ENCODE measurements at places on chromosomes 2 and 18.

DNA sequence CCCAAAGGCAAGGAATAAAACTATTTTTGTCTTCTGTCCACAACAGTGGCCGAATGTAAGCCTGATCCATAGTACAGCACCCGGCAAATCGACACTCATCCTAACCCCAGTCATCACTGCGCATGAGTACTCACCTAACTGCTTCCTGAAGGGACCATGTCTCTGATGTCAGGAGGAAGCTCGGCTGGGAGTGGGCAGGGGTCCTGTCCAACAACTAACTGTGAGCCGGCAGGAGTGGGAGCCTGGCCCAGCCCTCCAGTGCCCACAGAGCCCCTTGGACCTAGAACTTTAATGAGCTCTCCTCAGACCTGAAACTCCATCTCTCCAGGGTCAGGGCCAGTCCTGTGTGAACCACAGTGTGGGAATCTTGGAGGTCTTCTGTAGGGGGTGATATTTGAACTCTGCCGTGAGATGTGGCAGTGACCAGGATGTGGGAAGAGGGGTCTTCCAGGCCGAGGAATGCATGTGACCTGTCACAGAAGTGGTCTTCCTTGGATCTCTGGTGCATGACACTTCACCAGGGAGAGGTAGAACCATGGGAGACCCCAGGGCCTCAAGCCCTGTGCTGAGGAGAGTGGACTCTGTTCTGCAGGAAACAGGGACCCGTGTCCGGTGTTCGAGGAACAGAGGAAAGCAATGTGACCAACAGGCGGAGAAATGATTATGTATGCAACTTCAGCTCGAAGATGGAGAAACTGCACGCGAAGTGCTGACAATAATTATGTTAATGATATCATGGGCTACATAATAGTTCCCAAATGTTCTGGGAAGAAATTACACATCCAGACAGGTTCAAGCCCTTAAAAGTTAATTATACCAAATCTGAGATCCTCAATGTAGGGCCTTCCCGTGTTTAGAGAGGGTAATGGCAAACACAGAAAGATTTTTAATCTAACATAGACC is 240.1 kb upstream of the HDAC4 start:
- no peak for ATAC-seq

DNA sequence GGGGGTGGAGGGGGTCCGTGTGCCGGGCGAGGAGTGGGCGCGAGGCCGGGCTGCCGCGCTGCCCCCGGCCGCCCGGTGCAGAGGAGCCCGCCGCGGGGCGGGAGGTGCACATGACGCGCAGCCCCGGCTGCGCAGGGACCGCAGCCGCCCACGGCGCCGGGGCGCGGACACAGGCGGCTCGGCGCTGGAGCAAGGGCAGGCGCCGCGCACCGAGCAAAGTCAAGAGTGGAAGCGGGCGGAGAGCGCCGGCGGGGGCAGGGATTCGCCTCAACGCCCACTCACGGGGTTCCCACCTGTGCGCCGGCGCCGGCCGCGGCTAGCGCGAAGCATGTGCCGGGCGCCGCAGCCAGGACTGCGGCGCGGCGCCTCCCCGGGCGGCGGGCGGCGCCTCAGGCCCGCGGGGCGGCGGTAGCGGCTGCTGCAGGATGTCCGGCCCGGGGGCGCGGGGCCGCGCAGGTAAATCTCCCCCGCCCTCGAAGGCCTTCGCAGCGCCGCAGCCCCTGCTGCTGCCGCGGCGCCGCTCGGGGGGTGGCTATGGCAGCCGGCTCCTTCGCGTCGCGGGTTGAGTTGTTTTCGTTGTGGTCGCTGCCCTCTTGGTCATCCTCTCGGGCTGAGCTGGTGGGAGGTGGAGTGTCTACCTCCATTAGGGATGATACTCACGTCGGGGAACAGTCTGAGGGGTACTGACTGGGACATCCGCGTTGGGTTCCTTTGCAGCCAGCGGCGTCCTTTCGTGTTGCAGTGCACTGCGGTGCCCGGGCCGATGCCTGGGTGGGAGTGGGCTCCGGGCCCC is 216.3 kb upstream of the DTNA start:
- peak; percentile 86 for ATAC-seq

DNA sequence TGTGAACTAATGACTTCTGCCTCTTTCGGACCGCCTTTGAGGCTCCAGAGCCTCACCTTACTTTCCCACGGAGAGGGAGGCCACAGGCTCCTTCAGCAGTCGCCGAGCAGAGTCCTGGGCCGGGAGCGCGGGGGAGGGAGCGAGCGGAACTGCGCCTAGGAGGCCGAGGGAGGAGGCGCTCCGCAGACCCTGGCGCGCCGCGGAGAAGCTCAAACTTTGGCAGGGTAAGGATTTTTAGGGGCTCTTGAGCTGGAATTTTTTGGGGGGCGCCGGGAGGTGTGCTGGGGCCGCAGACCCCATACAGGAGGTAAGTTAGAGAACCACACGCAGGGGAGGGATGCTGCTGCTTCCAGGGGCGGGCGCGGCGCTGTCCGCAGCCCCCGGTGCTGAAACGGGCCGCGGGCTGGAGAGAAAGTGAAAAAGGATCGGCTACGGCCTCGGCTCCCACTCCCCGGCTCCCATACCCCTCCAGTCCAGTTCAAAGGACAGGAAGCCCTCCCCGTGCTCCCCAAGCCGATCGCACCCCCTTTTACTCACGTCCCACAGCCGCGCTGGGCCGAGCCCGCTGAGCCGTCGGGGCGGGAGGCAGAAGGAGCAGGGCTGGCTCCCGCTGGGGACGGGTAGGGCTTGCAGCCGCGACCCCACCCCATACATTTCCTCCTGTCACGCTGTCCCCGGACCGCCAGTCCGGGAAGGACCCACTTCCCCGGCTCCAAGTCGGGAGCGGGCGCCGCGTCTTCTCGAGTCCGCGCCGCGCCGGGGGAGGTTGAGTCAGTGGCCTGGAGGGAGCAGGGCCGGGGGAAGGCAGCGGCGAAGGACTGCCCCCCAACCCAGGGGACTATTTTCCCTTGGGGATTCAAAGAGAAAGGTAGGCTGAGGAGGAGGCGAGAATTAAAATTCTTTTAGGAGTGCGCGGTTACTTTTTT is at the start of gene CNGA3:
CNGA3 (plus strand) TSS at position 146 of the 926 bp plus-strand sequence. CDS start 23,520 bp downstream, outside the sequence.
- peak; percentile 69 for ATAC-seq

DNA sequence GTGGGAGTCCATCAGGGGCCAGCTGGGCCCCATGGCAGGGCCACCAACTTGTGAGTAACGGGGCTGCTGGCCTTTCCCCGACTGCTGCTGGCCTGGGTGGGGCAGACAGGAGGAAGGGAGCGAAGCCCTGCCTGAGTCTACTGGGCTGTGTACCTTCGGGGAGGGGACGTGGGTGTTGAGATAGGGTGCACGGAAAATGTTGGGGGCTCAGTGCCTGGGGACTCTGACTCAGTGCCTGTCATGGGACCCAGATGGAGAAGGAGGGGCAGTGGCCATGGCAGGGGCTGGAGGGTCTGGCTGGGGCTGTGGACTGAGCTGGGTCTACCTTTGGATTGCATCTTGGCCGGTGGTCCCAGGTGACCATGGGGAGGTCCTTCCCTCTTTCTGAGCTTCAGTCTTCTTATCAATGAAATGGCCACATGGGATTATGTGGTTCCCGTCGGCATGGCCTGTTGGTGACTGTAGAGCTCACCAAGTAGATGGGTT is 4.0 kb downstream of the SLC4A3 start:
- ATAC-seq = no peak

DNA sequence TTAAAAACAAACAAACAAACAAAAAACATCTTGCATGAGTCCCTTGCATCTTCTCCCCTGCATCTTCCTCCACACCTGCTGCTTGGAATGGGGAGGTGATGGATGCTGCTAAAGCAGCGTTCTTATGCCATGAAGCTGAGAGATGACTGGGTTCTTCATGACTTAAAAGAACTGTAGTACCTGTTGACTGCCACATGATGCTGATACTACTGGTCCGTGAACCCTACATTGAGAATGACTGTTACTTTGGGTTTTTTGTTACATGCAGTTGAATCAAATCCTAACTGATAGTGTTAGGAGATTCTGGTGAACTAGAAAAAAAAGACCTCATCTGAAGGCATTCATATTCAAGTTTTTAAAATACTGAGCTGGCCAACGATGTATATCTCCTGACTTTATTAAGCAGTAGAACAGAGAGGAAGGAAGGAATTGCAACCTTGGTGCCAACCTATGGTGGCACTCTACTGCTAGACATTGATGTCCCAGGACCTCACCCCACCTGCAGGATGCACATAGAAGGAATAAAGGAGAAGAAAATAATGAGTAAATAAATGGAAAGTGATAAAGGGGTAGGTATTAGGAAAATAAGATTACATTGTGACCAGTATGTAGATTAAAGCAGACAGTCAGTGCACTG is 63.2 kb upstream of the SPAG16 start:
- no peak for ATAC-seq

DNA sequence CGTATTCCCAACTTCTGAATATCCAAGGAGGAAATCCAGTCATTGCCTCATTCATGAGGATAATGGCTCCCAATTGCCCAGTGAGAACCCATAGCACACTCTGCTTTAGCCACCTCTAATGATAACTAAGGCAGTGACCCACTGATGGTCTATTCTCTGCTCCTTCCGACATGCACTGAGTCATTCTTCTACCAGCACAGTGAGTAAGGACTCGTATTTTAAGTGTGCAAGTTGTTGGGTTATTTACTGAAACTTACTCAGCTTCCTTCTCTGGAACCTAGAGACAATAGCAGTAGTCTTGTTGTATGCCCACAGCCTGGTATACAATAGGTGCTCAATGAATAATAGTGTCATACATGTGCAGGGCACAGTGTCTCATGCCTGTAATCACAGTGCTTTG is 81.1 kb upstream of the ZNF397 start:
- no peak for ATAC-seq

GRCh38 chr2:7429733-7430132 is 512.5 kb downstream of the RNF144A start:
- no peak for ATAC-seq

GRCh38 chr2:133652398-133652797 is 84.1 kb upstream of the NCKAP5 start:
- peak; percentile 39 for ATAC-seq

- ATAC-seq = no peak
Observed at GRCh38 chr2:121066526-121066925, 218.5 kb downstream of the TFCP2L1 start.

DNA sequence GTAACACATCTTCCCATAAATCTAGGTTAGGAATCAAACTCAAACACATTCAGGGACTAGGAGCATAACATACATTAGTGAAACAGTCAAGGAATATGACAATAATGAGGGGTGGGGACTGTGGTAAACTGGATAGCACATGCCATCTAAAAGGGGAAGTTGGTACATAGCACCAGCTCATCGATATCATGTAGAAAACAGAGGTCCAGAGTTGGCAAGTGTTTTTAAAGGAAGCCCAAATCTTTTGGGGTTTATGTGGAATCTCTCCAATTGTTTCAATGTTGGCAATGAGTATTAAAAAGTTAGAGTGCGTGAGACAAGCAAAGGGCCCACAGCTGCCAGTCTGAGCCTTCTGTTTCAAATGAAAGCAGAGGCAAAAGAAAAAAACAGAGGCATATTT is 24.4 kb downstream of the KLF7 start:
- no peak for ATAC-seq

DNA sequence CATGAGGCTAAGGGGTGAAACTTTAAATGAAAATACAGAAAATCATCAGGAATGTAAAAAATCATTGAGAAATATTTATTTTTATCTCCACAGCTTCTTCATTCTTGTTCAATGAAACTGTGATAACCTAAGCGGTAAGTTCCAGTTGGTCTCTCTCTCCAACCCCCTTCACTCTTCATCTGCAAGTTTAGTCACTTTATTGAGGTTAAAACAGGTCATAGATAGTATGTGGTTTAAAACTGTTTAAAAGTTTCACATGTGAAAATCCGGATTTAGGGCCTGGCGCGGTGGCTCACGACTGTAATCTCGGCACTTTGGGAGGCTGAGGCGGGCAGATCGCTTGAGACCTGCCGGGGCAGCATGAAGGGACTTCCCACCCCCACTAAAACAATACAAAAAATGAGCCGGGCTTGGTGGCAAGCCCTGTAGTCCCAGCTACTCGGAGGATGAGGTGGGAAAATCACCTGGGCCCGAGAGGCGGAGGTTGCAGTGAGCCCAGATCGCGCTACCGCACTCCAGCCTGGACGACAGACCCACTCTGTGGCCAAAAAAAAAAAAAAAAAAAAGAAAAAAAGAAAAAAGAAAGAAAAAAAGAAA is 1.6 kb upstream of the PHLPP1 start:
- no peak for ATAC-seq

- peak; percentile 18 for ATAC-seq
Observed at GRCh38 chr18:28365411-28365831, 188.5 kb upstream of the CDH2 start.

DNA sequence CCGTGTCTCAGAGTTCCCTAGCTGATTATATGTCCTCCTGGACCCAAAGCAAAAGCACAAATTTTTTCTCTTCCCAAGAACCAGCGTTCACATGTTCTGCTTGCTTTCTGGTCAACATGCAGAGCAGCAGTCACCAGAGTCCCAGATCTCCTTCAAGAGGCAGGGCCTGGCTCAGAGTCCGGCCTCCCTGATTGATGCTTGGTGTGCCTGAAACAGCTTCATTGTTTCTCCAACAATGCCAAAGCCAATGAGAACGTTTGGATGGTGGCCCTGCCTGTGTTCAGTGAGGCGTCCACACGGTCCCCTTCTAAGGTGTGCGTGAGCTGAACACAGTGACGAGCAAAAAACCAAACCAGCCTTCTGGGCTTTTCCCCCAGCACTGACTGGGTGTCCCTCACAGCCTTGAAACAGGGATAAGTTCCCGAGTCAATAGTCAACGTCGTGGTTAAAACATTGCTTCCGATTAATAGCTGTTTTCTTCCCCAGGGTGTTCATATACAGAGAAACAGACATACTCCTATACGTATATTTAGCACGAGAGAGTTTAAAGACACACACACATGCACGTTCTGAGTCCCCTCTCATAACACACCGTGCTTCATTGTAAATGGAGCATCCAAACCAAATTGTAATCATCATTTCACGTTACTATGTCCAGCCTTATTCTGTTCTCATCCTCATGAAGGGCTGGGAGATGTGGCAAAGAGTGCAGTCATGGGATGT is 19.3 kb upstream of the POU3F3 start:
- peak; percentile 81 for ATAC-seq

- ATAC-seq = no peak
Observed at GRCh38 chr2:205193125-205193835, 489.0 kb upstream of the NRP2 start.

DNA sequence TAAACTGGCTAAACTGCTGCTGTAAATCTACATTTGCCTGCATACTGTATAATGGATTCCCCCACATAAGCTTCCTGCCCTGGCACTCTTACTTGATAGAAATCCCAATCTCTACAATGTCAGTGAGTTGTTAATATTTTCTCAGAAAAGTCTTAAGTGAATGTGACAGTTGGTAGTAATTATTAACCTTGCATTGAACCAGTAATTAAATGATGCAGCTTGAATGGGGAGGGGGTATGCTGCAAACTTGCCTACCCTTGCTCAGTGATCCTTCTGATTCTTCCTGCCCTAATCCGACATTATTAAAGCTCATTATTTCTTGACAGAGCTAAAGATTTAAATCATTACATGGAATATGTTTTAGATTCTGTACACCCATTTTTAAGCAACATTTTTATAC is 119.0 kb upstream of the CDH7 start:
- no peak for ATAC-seq

GRCh38 chr18:28399781-28400362 is 222.9 kb upstream of the CDH2 start:
- no peak for ATAC-seq

Data from motor neuron (in vitro differentiated cells).